Activated CD8-positive, alpha-beta T cell treated with anti-CD3 and anti-CD28 coated beads for 36 hours (primary cell): ENCODE measurements at places on chromosomes 1 and 21. TPM values are rescaled to one million over a fixed set of nuclear protein-coding genes. Genes with fewer than 3 reads are reported as not detected.

DNA sequence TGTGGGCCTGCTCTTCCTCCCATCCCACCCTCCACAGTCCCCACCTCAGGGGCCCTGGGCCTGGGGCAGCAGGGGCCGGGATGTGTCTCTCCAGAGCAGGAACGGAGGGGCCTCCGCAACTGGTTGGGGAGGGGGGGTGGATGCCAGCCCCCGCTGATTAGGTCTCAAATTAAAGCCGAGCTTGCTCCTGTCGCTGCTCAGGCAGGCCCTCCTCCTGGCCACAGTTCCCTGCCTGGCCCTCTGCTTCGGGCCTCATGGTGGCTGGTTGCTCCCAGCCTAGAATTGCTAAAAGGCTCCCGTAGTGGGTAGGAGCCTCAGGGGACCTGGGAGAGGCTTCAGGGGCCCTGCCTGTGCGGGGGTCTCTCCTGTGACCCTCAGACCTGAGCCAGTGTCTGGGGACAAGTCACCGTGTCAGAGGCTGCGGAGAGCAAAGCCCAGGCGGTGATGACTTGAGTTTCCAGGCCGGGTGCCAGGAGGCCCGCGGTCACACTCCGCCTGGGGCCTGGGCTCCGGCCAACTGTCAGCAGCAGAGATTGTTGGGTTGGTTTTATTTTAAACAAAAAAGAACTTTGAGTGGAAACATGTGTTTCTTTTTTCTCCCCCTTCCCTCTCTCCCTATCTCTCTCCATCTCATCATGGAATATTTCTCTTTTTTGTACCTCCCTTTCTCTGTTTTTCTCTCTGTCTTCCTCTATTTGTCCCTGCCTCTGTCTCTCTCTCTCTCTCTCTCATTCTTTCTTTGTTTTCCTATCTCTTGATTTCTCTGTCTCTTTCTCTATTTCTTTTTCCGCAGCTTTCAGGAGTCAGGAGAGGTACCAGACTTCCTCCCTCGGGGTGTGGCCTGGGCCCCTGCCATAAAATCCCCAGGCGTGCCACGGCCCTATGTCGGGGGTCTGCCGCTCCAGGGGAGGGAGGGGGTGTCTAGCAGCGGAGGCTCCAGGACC lies 20.0 kb upstream of the EPHA2 start:
- H3K27ac ChIP-seq, result no peak overlapping the region
- H3K27me3 ChIP-seq, result no peaks in the 10 kb centered on the region
- H3K36me3 ChIP-seq, result no peaks in the 10 kb centered on the region
- DNase-seq, result no peak

DNA sequence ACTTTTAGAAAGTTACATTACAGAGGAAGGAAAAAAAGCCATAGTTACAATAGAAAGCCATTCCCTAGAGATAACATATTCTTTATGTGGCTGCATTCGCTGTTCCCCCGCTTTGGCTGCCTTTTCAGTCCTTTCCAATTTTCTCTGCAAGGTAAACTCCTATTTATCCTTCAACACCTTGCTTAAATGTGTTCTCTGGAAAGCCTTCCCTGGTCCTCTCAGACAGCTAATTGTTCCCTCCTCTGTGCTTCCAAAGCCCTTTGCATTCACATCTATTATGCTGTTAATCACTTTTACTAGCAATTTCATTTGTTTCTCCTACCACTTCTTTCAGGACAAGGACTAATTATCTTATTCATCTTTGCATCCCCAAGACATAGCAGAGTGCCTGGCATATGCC lies 1.6 kb downstream of the PHC2 start:
- H3K27ac ChIP-seq, result no peak overlapping the region
- no peaks in the 10 kb centered on the region for H3K36me3 ChIP-seq

- DNase-seq, result no peak
- peaks cover 77% of the 10 kb centered on the region for H3K4me1 ChIP-seq
- peaks cover 14% of the 10 kb centered on the region for H3K36me3 ChIP-seq
- no peak overlapping the region for H3K4me3 ChIP-seq
- peak overlapping the region; percentile 14 for H3K27ac ChIP-seq
- no peaks in the 10 kb centered on the region for H3K27me3 ChIP-seq
These were observed 60.1 kb downstream of the EPB41 start for GRCh38 chr1:28974432-28974831.

DNA sequence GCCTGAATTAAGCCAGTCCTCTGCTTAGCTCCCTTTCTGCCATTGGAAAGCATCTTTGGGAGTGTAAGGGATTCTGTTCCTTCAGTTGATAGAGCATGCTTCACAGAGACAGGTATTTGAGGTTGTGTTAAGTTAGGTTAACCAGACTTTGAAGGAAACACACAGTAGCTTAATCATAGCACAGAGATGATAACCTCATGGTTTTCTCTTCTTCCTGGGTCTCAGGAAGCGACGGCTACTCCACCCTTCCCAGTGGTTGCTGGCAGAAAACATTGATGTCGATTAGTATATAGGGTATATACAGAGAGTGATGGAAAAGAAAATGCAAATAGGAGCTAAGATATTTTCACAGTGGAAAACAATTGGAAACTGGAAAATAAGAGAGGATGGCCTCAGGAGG lies 42.0 kb downstream of the S1PR1 start:
- no peaks in the 10 kb centered on the region for H3K36me3 ChIP-seq
- no peaks in the 10 kb centered on the region for H3K27me3 ChIP-seq
- peaks cover 75% of the 10 kb centered on the region for H3K4me1 ChIP-seq

DNA sequence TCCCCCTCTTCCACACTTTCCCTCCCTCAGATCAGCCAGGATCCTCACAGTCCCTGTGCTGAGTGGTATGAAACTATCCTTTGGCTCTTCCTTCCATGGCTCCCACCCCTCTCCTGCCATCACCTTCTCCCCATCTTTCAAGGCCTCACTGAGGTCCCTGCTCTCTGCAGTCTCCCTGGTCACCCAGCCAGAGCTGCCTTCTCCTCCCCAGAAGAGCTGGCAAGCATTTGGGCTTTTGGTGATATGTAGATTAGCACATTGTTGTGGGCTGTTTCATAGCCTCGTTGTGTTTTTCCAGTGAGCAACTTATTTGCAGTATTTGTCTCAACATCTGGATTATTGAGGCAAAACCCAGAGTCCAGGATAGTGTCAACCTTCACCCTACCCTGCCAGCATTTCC lies 2.2 kb downstream of the CSF1 start:
- H3K27ac ChIP-seq, result peak overlapping the region; percentile 85
- no peak for DNase-seq
- H3K27me3 ChIP-seq, result no peaks in the 10 kb centered on the region

DNA sequence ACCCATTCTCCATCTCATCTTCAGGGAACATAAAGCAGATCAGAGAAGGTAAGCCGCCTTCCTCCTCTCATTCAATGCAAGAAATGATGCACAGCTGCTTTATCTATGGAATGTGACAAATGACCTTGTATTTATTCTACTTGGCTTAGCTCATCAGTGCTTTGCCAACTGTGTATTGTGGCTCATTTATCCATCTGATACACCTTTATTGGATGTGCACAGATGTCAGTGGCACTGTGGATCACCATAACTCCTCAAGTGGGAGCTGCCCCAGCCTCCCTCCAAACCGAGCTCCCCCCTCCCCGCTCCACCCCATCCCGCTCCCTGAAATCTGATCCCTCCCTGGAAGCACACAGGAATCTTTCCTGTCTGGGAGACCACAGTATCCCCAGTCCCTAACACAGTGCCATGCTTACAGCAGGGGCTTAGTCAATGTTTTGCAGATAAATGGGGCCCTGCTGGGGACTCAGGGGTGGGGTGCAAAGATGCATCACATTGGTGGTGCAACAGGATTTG lies 156.0 kb upstream of the RAB4A start:
- H3K4me3 ChIP-seq, result no peak overlapping the region
- no peaks in the 10 kb centered on the region for H3K4me1 ChIP-seq
- no peak for DNase-seq
- H3K27ac ChIP-seq, result no peak overlapping the region

The KCNK2 gene
- not detected for total RNA-seq

The EXOSC10 gene
- 69.8 TPM for total RNA-seq
